Omental fat pad (tissue), 4 donors: ENCODE measurements at places on chromosomes 1 and 21. TPM values are rescaled to one million over a fixed set of nuclear protein-coding genes. Genes with fewer than 3 reads are reported as not detected.
A peak's percentile ranks its signal among the peaks of the same experiment; 100 is the strongest.

FHAD1 gene
- 0.96 TPM for total RNA-seq

NBPF11 gene
- total RNA-seq, result 5.6 TPM

AADACL4 gene
- not detected for total RNA-seq

CD1B gene
- not detected for total RNA-seq

KRTAP21-2 gene
- not detected for total RNA-seq

CFHR2 gene
- total RNA-seq, result not detected

DNA sequence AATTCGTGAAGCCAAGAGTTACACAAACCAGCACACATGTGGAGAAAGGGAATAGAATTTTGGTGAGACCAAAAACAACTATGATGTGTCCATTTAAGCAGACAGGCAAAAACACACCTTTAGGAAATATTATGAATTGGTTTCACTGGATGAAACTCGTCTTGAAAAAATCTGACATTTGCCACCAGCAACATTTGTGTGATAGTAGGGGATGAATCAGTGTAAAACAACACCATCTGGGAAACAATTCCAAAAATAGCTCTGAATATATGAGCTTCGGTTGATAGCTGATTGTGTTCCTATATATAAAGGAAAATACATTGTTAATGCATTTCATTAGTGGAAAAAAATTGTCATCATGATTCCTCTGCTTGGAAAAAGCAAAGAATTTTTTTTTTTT is 327.8 kb downstream of the PAPPA2 start:
- DNase-seq, result no peak

DNA sequence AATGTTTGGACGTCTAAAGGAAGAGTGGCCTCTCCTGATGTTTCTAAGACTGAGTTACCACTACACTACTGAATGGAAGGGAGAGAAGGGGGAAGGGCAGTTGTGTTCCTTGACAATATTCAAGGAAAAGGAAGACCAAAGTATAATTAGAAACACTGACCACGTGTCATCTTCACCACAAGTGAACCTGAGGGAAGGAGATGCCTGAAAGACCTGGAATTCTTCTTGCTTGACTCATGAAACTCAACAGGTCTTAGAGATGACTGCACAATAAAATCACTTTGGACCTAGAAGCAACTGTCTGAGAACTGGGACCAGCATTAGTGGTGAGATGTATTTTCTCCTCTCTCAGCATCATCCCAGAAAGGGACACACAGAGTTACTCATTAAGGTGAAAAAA is 56.7 kb downstream of the PTPN14 start:
- DNase-seq, result no peak

DNA sequence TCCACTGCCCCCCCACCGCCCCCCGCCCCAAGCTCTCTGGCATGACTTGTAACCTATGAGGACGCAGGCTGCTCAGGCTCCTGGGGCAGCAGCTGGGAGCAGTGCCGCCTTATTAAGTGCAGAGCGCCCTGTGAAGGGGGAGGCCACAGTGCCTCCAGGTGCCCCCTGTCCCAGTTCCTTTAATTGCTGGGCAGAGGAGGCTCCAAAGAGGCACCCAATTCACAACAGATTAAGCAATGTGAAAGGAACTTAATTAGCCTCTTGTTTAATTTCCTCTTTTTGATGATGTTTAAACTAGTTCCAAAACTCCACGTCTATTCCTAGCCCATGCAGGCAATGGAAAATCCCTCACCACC is 3.0 kb downstream of the RXFP4 start:
- no peak for DNase-seq

- no peak for DNase-seq
Observed at GRCh38 chr1:31961536-31961935, 23.4 kb upstream of the PTP4A2 start.

GRCh38 chr1:107862064-107862463 is 102.9 kb downstream of the VAV3 start:
- DNase-seq, result no peak

DNA sequence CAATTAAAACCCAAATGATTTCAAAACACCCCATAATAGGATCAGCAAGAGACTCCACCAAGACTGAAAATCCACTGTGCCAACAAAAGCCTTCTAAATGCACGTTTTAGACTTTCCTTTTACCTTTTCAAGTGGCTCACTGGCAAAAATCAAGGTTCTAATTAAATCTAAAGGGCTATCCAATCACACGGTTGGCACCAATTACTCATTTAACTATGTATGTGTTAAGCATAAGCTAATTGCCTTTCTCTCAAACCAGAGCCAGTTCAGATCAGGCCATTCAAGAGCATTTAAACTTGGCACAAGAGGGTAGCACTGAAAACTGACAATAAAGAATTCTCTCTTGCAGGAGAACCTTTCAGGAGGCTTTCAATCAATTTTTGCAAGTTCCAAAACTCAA is 139.5 kb downstream of the RGS7 start:
- no peak for DNase-seq

- no peak for DNase-seq
Observed at GRCh38 chr1:155307247-155307740, 1.4 kb upstream of the FDPS start.

DNA sequence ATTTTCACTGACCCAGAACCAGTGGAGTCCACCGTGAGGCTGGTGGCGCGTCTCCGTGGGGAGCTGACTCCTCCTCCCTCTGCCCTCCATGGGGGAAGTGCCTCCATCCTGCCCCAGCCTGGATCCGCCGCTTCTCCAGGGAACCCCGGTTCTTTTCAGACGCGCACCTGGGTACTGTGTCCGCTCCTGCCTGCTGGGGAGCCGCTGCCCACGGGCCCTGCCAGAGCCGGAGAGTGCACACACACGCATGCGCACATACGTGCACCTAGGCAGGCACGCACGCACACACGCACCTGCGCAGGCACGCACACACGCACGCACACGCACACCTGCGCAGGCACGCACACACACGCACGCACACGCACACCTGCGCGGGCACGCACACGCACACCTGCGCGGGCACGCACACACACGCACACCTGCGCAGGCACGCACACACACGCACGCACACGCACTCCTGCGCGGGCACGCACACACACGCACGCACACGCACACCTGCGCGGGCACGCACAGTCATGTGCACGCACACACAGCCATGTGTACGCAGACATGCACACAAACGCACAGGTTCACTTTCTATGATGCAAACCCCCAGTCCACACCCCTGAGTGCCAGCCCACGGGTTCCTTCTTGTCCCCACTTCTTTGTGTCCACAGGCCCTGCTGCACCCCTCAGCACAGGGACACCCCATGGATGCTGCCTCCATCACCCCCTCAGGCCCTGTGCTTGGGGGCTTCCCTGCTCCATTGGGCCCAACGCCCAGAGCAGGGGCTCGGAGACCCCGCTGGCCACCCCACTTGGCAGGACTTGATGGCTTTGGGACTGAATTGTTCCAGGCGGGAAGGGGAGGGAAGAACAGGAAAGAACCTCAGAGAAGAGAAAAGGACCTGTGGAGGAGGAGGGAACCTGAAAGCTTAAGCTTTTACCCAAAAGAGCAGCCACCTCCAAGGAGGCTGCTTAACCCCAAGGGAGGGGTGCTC is 42.7 kb downstream of the MORN1 start:
- no peak for DNase-seq

DNA sequence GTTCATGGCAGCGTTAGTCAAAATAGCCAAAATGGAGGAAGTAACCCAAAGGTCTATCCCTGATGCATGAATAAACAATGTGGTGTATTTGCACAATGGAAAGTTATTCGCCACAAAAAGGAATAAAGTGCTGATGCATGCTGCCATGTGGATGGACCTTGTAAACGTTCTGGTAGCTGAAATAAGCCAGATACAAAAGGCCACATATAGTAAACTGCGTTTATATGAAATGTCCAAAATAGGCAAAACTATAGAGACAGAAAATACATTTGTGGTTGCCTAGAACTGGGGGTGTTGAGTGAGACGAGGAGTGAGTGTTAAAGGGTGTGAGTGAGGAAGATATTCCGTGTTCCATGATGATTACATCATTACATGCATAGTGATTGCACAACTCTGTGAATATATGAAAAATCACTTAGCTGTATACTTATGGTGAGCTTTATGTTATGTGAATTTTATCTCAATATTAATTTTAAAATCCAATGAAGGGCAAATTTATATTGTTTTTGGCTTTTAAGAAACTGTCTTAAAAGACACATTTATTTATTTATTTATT is 321.3 kb downstream of the KIF26B start:
- DNase-seq, result no peak

DNA sequence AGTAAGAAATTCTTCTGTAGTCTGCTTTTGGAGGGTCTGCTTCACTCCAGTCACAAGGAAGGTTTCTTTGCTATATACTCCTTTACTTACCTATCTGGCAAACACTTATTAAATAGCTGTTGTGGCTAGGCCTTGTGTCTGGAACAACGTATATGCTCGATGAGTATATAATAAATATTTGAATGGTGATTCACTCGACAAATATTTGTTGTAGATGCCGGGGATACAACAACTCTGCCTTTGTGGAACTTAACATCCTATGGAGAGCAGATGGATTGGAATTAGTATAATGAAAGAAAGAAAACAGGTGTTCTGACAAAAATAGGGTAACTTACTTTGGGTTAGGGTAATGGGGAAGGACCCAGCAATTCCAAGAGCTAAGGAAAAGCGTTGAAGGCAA is 31.1 kb downstream of the KPNA6 start:
- DNase-seq, result no peak

DNA sequence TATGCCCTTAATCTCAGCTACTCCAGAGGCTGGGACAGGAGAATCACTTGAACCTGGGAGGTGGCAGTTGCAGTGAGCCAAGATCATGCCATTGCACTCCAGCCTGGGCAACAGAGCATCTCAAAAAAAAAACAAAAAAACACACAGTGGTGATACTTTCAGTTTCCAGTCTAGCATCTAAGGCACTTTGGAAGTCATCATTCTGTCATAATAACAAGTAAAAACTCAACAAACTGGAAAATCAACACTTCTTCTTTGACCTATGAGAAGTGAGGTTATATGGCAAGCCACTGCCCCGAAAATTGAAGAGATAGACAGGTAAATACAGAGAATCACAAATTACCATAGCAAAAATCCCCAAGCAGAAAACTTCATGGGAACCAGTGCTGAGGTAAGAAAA is 51.9 kb downstream of the IL12RB2 start:
- DNase-seq, result no peak

- no peak for DNase-seq
Observed at GRCh38 chr1:12309783-12310742, 80.2 kb downstream of the VPS13D start.

DNA sequence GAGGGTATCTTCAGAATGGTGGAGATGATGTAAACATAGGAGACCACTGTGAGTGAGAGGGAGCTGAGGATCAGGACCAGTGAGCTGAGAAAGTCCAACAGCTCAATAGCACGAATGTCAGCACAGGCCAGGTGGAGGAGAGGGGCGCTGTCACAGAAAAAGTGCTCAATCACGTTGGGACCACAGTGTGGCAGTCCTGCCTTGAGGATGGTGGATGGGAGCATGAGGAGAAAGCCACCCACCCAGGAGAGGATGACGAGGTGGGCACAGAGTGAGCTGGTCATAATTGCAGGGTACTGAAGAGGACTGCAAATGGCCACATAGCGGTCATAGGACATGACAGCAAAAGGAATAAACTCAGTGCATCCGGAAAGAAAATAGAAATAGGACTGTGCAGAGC is 8.1 kb downstream of the OR11L1 start:
- DNase-seq, result no peak

GRCh38 chr1:38118976-38119375 is 72.4 kb upstream of the POU3F1 start:
- DNase-seq, result no peak

DNA sequence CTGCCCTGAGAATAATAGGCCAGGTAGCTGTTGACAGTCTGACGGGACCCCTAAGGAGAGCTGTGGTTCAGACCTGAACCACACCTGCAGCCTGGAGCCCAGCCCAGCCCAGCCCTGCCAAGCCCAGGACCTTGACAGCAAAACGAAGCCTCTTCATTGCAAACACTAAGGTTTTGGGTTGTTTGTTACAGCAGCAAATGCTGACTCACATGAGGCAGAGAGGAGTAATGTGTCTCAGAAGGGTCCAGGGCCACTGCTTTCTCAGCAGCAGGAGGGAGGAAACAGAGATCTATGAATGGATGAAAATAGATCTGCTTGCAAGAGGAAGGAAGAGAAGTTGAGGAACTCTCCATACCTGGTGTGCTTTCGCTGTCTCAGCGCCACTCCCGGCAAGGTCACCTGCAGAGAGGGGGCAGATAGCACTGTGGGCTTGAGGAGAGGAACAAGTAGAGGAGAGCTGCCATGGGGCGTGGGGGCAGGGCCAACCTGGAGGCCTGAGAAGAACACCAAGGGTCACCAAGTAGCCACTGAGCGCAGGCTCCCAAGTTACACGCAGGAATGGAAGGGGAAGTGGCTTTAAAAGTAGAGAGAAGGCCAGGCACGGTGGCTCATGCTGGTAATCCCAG is 127.2 kb downstream of the ZNF281 start:
- DNase-seq, result no peak

- peak; percentile 98 for DNase-seq
Observed at GRCh38 chr1:112715264-112716053, at the start of gene PPM1J. TSS of gene PPM1J (minus strand) at chr1:112715332. CDS start at chr1:112715301, 31 bp downstream.

- no peak for DNase-seq
Observed at GRCh38 chr21:34157521-34157920, 84.1 kb downstream of the MRPS6 start.

DNA sequence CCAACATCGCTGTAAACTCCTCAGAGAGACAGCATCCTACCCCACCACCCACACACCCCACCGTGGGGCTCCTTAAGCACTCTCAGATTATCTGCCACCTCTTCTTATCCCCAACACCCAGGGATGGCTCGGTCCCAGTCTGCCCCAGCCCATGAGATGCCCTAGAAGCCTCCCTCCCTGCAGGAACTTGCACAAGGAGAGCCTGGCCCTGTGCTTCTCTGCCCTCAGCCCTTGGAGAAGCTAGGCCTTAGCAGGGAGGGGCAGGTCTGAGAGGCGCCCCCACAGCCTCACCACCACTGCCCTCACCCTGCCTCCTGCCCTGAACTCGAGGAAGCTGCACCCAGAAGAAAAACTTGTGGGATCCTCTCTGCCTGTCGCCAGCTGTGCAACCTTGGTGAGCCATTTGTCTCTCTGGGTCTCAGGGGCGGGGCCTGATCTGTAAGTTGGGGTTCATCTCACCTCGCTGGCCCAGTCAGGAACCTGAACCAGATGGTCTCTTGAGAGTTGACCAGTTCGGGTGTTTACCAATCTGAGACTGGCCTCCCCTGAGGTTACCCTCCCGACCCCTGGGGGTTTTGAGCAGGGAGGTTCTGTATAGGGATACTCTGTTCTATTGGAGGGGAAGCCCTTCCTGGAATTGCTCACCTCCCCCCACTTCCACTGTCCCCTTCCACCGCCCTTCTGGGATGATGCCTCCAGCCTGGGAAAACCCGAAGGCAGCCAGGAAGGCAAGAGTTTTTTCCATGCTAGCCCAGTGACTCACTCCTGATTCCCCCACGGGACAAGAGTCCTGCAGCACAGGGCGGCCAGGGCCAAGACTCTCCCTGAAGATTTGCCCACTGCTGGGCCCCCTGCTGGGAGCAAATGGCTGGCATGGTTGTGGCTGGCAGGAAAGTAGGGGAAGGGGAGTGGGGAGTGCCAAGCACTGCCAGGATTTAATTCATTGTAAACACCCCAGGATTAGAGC is at the start of gene S100A3:
Gene S100A3 (minus strand): TSS at position 537 of the 967 bp plus-strand sequence. CDS start 773 bp downstream, outside the sequence.
- no peak for DNase-seq

- no peak for DNase-seq
Observed at GRCh38 chr1:180150982-180151381, 3.7 kb upstream of the QSOX1 start.
